ENCODE measurements at places on chromosomes 5 and 9.

- no peak for DNase-seq
Measured at GRCh38 chr9:91117474-91117891, 244.2 kb downstream of the AUH start.

GRCh38 chr5:127793879-127794278, 90.7 kb downstream of the CCDC192 start:
- no peak for DNase-seq

GRCh38 chr5:135442431-135443160, 4.6 kb downstream of the DCANP1 start:
- peak; percentile 12 for DNase-seq

DNA sequence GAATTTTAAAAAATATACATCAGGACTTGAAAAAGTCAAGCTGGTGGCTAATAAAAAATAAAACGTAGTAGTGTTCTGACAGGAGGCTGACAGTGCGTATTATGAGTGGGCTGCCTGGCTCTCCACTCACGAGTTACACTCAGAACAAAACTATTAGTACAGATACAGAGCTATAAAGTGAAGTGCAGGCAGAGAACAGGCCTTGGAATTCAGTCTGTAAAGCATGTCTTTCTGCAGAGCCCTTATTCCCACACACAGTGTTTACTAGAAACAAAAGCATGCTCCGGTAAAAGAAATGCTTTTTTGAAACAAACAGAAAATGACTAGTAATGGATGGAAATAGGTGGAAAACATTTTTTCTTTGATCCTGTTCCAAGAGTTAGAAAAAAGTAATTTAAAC, 334.7 kb downstream of the DIRAS2 start:
- no peak for DNase-seq

GRCh38 chr9:122821278-122821943, 7.0 kb downstream of the PDCL start:
- DNase-seq = no peak

DNA sequence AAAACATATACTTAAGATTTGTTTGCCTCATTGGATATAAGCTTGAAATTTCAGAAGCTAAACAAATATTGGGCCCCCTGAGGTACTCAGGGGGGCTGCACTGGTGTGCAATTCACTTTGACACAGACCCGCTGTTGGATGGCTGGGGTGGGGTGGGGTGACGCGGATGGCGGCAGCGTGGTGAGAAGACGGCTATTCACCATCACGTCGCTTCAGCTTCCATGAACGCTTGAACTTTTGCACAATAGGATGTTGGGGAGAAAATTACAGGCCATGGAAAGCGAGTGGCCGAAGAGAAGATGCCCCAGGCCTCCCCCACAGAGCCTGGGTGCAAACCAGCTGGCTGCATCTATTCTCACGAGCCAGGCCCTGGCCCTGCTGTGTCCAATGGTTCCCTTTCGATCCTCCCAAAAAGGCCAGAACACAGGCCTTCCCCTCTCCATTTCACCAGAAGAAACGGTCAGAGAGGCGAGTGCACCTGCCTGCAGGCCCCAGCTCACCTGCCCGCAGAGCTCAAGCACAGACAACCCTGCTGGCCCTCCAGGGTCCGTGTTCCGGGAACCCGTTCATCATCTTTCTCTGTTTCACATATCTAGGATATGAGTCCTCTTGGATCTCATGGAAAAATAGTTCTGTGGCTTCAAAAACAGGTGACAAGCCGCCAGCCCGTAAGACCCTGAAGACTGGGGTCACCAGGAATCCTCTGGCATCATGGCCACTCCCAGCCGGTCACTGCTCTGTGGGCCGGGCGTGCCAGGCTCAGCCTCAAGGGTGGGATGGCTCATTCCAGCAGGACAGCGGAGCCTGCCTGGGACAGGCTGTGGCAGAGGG, 46.8 kb upstream of the SARDH start:
- DNase-seq = no peak

DNA sequence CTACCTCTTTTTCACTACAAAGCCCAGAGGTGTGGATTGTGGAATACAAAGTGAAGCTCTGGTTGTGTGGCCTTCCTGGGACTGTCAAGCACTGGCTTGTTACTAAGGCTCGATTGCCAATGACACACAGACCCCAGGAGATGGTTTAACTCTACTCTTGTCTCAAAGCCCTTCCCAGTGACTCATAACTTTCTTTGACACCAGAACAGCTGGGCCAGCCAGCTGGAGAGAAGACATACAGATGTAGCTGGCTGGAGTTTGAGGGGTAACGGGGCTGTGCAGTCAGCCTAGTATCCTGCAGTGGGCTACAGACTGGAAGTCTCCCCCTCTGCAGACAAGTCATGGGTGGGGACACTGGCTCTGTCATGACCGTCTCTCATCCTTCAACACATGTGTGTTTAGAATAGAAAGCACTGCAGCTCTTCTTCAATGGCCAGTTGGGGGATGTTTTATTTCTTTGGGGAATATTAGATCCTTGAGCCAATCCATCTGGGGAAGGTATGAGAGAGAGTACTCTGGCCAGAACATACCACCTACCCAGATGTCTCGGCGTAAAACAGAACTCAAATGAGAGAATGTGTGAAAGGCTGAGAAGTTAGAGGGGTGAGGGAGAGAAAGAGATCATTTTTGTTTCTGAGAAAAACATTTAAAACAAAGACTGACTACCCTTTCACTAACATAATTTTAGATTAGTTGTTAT, 53.3 kb downstream of the SEMA6A start:
- DNase-seq = no peak

GRCh38 chr9:27003426-27004077, 1.9 kb downstream of the LRRC19 start:
- no peak for DNase-seq

- no peak for DNase-seq
Measured at GRCh38 chr9:78050421-78050820, 18.8 kb upstream of the GNAQ start.

- DNase-seq = no peak
Measured at GRCh38 chr5:143771189-143771588, 40.8 kb upstream of the HMHB1 start.

GRCh38 chr9:95570646-95571045, 53.9 kb upstream of the PTCH1 start:
- DNase-seq = no peak

GRCh38 chr9:38362852-38363588, 29.5 kb upstream of the ALDH1B1 start:
- DNase-seq = no peak

DNA sequence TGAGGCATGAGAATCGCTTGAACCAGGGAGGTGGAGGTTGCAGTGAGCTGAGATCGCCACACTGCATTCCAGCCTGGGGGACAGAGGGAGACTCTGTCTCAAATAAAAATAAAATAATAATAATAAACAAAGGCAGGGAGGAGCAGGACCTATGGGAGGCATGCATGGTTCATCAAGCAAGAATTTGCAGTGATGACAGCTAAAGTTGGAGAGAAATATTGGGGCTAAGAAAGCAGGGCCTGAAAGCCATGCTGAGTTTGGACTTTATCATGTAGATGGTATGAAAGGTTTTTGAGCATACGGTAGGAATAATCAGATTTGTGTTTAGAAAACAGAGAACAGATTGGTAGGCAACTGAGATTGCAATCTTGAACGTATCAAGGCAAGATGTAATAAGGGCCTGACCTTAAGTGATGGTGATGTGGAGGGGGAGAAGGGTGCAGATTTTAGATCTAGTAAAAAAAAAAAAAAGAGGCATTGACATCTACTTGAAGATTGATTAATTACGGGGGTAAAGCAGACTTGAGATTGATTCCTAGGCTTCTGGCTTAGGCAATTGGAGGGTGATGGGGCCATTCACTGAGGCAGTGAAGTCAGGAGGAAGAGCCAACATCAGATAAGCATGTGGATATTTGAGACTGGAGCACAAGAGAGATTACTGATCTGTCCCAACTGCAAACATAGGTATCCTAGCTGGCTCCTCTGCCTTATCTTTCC, 50.7 kb downstream of the CFAP95 start:
- DNase-seq = no peak

DNA sequence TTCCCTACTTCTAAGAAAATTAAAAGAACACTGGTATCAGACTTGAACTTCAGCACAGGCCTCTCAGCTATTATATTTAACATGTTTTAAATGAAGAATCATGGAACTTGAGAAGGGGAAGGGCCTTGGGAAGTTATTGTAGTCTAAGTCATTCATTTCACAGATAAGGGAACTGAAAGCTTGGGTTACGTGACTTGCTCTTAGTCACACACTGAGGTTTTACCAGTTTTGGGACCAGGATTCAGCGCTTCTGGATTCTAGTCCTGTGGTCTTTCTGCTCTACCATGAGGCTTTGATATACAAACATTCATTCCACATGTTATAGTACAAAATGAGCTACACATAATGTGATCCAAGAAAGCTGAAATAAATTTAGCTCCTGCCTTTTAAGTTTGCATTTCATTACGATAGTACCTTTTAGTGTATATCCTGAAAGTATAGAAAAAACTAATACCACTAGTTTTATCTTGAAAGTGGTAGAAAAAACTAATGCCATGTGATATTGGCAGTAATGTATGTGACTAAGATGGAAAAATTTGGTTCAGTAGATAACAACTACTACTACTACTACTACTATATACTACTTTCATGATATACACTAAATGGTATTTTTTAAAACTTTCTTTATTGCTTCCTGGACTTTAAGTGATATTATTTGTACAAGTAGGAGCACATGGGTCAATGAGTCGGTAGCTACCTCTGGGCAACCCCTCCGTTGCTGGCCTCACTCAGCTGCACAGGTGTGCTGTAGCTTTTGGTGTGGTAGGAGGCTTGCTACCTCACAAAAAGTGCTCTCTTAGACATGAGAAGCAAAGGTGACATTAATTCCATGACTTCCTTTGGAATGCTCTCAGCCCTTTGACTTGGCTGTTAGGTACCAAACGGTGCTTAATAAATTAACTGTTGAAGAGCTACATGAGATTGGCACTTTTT, 40.7 kb downstream of the F2RL2 start:
- DNase-seq = no peak

GRCh38 chr5:58462623-58463230, 2.8 kb upstream of the PLK2 start:
- DNase-seq = no peak

DNA sequence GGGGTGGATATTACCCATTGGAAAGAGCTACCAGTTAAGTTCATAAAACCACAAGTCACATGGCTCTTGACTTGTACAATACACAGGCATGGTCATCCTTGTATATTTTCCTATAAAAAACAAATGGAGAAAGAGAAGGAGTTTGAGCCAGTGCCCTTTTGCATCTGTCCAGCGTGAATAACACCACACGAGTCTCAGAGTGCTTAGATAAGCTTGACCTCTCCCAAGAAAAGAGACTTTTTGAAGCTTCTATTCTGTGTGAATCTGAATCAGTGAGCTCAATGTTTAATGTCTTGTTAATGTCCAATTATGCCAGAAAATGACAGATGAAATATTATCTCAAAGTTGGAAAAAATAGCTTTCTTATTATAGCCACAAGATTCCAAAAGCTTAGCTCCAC, 30.9 kb upstream of the LPAR1 start:
- DNase-seq = no peak

Data from naive thymus-derived CD8-positive, alpha-beta T cell (primary cell).